ENCODE measurements at places on chromosomes 3 and 15.

DNA sequence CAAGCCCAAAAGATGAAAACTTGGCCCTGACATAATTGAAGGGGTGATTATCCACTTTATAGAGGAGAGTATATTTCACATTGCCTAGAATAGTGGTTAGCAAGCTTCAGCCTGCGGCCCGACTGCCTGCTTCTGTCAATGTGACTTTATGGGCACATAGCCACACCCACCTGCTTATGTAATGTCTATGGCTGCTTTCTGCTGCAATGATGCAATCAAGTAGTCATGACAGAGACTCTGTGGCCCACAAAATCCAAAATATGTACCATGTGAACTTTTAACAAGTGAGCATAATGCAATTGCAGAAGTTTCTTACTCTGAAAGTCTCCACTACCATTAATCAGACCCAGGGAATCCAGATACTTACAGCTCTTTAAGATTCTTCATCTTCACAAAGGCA, 103.1 kb downstream of the LRIG1 start:
- DNase-seq, result no peak

GRCh38 chr3:51585197-51585596, 46.7 kb downstream of the RAD54L2 start:
- no peak for DNase-seq

DNA sequence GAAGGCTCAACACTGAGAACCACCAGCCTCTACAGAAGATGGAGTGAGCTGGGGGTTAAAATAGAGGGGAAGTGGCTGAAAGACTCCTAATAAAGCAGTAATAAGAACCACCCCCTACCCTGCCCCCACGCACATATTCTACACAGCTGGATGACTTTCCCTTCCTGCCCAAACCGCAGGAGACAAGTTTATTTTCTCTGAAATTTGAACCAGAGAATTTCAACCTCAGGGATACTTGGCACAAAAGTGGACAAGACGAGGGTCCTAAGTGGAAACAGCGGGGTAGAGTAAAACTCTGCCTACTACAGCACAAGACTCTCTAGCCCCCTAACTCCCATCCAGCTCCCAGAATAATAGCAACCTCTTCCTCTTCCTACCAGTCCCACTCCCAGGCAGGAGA, 28.4 kb downstream of the USF3 start:
- DNase-seq, result no peak

- no peak for DNase-seq
Observed at GRCh38 chr3:165103616-165104015, 25.3 kb upstream of the SI start.

- DNase-seq, result no peak
Observed at GRCh38 chr3:108175352-108175751, 46.9 kb downstream of the IFT57 start.

GRCh38 chr15:63436872-63437375, 55.3 kb upstream of the CA12 start:
- peak; percentile 66 for DNase-seq

DNA sequence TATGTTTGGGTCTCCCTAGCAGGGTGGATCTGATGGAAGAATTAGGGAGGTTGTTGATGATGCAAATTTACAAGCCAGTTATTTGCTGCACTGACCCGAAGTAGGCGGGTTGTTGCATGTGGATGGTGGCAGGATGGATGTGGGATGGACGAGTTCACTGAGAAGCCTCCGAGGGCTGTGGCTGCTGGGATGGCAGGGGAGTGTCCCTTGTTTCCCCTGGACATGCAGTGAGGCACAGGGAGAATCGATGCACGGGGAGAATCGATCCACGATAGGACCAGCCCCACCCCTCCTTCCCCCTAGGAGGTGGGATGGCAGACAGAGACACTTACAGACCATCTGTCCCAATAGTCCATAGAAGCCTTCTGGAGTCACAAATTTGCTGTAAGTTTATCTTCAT, 31.0 kb upstream of the KLF13 start:
- DNase-seq, result no peak

DNA sequence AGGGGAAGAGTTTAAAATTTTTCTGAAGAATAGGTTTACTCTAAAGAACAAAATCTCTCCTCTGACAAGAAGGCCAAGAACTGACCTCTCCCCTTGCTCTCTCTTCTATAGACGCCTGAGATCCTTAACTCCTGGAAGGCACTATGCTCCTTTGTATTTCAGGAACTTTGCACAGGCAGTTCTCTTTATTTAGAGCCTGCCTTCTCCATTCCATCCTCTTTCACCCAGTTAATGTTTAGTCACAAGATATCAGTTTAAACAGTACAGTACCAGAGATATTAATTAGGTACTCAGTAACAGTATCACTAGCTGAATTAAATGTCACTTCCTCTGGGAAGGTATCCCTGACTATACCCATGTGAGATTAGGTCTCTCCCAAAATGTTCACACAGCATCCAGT, 33.5 kb downstream of the HERC1 start:
- DNase-seq, result no peak

GRCh38 chr3:154307363-154307762, 16.9 kb downstream of the DHX36 start:
- no peak for DNase-seq

GRCh38 chr15:96914081-96914480, 583.6 kb downstream of the NR2F2 start:
- DNase-seq, result no peak

DNA sequence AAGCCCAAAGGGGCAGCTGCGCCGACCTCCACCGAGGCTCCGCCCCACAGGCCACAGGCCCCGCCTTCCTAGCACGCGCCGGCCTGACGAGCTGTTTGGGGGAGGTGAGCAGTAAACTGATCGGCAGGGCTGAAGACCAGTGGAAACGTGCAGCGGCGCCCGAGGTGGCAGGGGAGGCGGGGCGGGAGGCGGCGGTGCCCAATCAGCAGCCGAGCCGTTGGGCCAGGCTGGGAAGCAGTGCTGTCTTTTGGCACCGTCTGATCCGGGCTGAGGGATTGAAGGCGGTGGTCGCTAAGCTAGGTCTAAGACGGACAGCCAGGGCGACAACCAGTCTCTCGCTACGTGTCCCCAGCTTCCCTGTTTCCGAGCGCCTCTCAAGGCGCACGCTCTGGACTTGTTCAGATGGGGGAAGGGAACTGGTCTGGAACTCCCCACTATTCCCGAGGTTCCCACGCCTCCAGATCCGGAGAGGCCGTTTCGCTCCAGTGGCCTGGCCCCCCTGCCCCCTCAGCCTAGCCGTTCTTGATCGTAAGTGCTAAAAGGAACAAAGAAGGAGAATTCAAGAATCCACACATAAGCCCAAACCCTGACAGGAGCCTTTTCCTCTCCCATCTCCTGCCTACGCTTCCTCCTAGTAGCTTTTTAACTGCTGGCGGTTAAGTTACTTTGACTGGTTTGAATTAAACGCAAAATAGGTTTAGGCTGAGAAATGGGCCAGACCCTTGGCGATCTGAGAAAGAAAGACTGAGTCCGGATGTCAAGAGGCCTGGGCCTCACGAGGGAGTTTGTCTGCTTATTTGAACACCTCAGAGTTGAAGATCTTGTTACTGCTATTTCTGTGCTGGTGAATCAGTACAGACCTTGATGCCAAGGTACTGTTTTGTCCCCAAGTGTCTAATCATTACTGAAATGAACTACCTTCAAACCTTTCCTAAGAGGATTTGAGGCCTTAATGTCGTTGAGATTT, at the start of gene FMN1:
TSS of gene FMN1 (minus strand) at position 11 of the 967 bp plus-strand sequence. CDS start 39,800 bp downstream, outside the sequence.
- DNase-seq, result peak; percentile 87

- DNase-seq, result no peak
Observed at GRCh38 chr3:15616053-15616452, 14.5 kb downstream of the BTD start.

DNA sequence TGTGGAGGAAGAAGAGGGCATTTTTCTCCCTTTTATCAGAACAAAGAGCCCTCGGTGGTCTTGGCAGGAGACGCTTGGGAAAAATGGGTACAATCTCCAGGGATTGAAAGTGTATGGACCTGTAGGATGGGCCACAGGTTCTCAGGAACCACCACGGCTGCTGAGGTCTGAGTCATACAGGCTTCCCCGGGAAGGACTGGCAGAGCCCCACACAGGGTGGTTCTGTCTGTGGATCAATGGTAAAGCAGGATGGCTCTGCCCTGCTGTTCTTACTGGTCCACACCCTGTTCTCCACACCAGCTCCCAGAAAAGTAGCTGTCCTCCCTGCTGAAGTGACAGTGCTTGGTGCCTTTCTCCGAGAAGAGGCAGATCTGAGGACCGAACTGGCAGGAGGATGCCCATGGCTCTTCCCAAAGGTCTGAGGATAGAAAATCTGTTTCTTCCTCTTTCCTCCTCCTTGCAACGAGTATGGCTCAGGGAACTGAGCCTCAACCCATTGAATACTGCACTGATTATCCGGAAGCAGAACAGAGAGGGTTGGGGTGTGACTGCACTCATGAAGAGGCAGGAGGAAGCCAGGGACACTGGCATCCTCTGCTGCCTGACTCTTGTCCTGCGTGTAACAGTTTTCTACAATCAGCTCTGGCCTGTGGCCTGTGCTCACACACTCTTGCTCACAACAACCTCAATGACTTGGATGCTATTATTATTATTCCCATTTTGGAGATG, 39.0 kb downstream of the KIF9 start:
- DNase-seq, result no peak

DNA sequence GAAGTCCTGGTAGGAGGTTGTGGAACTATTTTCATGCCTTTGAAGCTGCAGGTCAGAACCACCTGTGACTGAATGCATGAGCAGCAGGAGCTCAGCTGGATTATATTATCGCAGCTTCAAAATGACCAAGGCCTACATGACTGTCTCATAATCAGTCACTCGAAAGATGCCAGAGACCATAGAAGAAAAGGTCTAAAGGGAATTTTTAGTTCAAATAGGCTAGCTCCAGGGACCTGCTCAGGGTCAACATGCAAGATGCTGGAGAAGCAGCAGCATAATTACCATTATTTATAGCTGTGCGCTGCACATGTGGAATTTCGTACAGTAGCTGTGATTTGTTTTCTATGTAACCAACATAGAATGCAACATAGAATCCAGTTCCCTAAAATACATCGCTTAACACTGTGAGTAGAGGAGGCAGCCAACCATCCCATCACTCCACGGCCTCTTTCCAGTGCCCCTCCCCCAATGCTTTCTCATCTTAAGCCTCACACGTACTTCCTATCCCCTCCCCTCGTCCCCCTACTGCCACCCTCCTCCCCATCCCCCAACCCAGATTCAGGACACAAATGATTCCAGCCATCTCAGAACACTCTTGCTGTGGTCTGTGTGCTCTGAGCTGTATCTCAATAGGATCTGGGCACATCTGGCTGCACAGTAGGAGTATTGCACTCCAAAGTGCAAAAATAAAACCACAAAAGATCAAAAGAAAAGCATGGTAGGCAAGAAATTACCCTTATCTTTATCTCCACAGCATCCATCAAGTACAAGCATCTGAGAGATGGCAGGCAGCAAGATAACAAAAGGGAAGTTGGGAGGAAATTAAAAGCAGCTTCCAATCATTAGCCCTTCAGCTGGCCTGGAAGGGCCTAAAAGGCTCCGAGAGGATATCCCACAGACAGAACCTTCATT, 352.8 kb upstream of the SEMA6D start:
- no peak for DNase-seq

DNA sequence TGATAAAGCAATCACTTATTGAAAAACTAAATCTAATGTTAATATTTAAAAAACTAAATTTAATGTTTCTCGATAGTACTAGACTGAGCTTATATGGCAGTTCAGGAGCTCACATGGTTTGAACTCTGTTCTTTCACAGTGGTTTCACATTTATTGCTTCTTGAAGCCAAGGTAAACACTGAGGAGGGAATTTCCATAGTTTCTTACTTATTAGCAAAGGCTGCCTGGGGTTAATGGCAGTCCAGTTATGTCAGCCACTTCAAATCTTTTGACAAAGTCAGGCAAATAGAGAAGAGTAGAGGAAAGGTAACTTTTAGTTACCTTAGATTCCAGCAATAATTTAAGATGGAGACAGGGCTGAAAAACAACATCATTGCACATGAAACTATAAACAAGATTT, 831.5 kb downstream of the ROBO2 start:
- DNase-seq, result no peak

DNA sequence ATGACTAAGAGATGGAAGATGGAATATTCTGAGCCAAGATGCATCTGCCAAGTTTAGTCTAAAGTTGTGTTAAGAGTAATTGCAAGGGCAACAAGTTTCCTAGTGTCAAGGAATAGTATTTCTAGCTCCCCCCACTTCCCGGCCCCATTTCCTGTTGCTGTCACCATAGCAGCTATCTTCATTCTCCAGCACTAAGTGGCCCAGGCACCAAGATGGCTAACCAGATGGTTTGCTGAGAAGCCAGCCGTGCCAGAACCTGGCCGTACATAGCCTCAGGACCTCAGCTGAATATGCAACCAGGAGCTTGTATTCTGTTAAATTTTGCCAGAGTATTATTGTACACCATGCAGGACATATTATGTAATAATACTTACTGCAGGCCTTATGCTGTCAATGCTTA, 108.8 kb upstream of the UMPS start:
- no peak for DNase-seq

- no peak for DNase-seq
Observed at GRCh38 chr3:64895991-64896895, 208.4 kb upstream of the ADAMTS9 start.

GRCh38 chr15:101078669-101079323, 159.6 kb downstream of the LRRK1 start:
- DNase-seq, result no peak

DNA sequence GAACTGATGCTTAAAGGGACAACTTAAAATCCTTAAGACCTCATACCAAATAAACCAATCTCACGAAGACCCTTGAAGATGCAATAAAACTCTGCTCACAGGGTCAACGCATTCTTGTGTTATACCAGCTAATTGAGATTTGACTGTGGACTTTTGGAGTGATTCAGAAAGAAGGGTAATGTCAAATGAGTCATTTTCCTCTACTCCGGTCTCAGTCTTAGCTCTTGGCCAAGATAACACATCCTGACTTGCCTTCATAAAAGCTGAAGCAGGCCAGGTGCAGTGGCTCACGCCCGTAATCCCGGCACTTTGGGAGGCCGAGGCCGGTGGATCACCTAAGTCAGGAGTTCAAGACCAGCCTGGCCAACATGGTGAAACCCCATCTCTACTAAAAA, 3.8 kb downstream of the PKM start:
- DNase-seq, result peak; percentile 44

DNA sequence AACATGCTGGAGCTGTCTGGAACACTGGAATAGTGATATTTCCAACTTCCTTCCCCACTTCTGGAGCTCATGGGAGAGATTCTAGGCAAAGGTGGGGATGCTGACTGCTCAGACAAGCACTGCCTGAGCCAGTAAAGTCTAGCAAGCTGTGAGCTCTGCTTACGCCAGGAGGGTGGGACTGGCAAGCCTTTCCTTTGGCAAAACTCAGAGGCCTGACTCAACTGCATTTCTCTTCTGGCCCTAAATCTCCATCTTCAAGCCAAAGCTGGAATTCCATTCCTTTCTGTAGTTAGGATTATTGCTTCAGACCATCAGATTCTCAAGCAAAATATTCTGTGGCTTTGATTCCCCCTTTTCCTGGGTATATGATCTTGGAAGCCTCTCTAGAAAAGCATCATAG, 20.3 kb upstream of the EPB42 start:
- no peak for DNase-seq

DNA sequence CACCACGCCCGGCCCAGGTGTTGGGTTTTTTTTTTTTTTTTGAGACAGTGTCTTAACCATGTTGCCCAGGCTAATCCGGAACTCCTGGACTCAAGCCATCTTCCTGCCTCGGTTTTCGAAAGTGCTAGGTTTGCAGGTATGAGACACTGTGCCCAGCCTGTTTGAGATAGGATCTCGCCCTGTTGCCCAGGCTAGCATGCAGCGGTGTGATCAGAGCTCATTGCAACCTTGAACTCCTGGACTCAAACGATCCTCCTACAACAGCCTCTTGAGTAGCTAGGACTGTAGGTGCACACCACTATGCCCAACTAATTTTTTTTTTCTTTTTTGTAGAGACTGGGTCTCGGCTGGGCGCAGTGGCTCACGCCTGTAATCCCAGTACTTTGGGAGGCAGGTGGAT, 20.3 kb upstream of the ITPKA start:
- DNase-seq, result no peak

GRCh38 chr15:70447928-70448698, 315.2 kb downstream of the UACA start:
- DNase-seq, result peak; percentile 50
